ENCODE measurements at places on chromosomes 11 and 22.

GRCh38 chr11:64292460-64293254 is 1.6 kb downstream of the KCNK4 start:
- no peak for DNase-seq

DNA sequence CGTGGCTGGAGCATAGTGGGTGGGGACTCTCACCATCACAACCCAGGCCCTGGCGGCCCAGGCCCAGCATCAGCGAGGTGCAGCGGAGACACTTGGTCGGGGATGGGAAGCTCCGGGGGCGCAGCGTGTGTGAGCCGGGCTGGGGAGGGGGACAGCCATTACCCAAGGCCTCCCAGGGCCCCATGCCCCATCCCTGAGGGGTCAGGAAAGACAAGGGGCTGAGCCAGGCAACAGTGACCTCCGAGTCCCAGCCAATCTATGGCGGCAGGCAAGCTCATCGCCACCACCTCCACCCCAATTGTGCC is 11.3 kb downstream of the CDC42BPG start:
- DNase-seq = no peak

GRCh38 chr11:27842290-27842689 is 142.0 kb upstream of the BDNF start:
- no peak for DNase-seq

DNA sequence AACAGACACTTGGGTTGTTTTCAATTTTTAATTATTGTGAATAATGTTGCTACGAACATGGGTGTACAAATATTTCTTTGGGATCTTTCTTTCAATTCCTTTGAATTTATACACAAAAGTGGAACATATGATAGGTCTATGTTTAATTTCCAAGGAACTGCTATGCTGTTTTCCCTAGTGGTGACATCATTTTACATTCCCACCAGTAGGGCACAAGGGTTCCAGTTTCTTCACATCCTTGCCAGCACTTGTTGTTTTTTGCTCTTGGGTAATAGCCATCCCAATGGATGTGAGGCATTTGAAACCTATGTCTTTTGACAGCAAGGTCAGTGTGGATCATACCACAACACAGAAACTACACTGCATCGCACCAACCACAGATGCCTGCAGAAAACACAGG is 41.8 kb upstream of the SCN3B start:
- no peak for DNase-seq

DNA sequence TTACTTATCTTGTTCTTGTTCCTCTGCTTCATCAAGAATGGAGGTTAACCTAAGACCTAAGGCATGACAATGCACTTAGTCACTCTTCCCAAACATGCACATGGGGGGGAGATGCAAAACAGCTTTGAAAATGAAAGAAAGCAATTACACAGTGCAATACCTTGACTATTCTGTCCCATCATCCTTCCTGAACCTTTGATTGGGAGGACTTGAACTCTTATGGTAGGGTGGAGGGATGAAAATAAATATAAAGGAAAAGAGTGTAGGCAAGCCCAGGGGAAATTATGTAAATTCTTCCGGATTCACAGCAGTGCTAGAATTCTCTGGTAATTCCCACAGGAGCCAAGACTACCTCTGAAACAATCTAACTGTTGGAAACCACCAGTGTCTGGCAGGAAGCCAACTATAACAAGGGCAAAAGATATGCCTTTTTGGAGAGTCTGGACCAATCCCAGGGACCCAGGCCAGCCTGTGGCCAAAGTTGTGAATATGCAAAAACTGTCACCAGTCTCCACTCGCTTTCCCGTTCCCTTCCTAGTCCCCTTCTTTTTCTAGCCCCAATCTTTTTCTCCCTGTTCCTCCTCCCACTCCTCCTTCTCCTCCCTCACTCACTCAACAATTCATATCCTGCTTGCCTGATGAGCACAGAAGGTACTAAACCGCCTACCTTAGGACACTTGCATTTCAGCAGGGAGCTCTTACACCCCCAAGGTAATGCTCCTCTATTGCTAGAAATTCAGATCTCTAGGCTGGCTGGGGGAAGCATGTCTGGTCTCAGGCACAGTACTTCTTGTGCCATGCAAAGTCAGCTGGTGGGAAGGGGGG is 2.5 kb upstream of the RCN1 start:
- DNase-seq = peak; percentile 19

GRCh38 chr11:100445231-100445735 is 241.8 kb upstream of the ARHGAP42 start:
- no peak for DNase-seq

GRCh38 chr11:114215871-114216795 is 80.1 kb upstream of the NNMT start:
- DNase-seq = no peak

DNA sequence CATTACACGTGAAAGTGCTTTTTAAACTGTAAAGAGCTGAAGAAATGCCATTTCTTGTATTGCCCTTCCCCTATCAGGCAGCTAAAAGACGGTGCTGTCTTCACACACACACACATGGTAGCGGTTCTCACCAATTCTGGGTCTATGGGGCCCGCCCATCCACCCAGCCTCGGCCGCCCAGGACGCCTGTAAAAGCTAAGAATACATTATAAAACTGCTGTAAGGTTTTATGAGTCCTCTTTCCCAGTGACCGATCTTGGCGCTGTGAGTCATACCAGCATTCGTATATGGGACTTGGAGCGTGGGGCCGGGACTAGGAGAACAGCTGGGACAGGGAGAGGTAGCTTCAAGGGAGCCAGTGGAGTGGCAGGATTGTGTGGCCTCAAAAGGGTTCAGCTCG is 149.7 kb upstream of the CADM1 start:
- no peak for DNase-seq

GRCh38 chr11:441043-441417 is 781 bp downstream of the ANO9 start:
- no peak for DNase-seq

GRCh38 chr11:112784323-112785073 is 176.7 kb upstream of the NCAM1 start:
- DNase-seq = no peak

DNA sequence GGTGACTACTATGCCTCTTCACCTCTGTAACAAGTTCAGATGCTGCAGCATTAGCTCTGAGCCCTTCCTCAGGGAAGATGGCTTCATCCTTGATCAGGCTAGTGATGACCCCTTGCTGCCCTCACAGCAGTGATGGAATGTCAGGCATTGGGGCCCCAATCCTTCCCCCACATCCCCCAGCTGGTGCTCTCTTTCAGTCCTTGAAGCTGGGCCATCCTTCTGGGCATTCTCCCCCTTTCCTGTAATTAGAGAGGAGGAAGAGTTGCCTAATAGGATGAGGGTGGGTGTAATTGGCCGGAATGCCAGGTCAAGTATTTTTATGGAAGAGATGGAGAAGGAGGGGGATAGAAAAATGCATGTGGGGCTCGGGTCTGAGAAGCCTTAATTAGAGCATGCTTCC is 62.6 kb downstream of the TRAF6 start:
- DNase-seq = no peak

GRCh38 chr11:2533587-2534133 is 88.9 kb downstream of the KCNQ1 start:
- peak; percentile 26 for DNase-seq

Data from stimulated activated CD4-positive, alpha-beta T cell treated with anti-CD3 and anti-CD28 coated beads, Interleukin-2, amount 100 ng/mL, for 24 hours (primary cell).